ENCODE measurements at places on chromosomes 4 and X.

DNA sequence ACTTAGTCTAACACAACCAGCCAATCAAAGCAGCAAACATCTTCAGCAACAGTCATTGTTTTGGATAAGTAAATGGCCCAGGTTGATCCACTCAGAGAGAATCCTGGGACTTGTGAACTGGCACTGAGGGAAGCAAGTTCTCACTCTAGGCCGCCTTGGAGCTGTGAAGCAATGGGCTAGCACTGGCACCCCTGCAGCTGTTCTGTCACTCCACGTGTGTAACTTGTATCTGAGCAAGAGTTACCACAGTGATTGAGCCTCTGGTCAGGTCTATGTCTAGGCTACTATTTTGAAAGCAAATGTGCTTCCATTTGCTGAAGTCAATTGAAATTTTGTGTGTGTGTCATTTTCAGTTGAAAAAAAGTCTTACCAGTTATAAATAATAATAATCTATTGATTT, 57.2 kb upstream of the HS3ST1 start:
- DNase-seq, result no peak

DNA sequence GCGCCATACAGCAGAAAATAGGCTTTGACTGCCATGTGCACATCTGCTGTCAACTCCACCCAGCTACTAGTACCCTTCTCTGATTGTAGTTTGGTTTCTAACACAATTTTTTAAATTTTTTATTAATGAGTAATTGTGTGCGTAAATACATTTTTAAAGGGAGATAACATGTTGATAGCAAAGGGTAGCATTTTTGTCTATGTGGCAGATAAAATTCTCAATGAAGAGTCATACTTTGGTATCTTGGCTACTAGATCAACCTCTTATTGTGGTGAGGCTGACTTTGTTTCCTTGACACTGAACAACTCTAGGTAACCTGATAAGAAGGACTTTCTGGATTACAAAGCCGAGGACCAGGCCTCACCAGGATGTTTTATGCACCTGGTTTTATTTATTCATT, 9.5 kb downstream of the ADH4 start:
- DNase-seq, result no peak

DNA sequence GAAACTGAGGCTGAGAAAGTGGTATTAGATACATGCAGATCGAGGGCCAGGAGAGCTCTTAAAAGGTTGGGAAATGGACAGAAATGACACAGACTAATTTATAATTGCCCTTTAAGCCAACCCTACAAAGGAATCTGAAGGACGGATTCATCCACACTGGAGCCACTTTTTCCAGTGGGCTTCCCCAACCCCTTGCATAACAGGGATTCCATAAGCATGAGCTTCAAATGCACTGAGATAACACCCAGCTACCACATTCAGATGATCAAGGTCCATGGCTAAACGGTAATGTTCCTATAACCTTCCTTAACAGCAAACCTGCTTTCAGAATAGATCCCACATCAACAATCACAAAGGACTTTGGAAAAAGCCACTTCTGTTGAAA, 34.2 kb downstream of the PLAC1 start:
- peak; percentile 7 for DNase-seq

DNA sequence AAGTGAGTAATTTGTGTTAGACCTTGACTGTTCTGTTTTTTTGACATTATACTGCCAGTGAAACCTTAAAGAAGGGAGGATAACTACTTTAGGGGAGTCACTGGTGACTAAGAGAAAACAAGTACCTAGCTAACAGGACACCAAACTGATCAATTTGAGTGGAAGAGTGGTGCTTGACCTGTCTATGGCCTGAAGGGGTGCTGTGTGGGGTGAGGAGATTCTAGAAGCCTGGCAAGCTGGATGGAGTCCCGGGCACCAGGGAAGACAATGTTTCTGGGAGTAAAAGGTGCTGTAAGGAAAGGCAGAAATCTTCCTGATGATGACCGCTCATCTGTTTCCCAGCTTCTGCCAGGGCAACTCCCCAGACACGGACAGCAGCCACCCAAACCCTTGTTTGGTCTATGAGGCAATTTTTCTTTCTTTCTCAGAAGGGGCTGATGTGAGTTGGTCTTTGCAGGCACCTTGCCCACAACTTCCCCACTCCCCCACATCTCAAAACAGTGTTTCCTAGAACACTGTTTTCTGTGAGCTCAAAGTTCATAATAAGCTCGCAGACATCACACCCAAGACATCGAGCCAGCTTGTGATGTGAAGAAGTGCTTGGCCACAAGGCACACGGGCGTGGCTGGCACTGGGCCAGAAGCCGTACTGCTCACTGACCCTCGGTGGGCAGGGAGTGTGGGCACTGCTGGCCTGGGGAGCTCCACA, 4.6 kb downstream of the TXK start:
- DNase-seq, result peak; percentile 21

DNA sequence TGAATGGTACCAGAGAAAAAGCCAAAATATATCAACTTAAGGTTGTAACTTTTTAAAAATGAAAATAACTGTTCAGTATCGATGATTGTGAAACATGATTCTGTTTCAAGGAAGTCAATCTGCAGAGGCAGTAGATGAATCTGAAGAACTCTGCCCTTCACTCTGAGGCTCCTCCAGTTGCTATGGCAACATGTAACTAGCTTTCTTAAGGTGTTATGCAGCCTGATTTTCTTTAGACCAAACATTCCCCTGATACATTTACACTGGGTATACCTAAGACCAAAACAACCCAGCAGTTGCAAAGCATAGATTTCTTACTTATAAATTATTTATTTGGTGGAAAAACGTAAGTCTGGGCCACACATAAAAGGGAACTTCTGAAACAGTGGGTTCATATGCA, 133.6 kb upstream of the RASGEF1B start:
- DNase-seq, result no peak

DNA sequence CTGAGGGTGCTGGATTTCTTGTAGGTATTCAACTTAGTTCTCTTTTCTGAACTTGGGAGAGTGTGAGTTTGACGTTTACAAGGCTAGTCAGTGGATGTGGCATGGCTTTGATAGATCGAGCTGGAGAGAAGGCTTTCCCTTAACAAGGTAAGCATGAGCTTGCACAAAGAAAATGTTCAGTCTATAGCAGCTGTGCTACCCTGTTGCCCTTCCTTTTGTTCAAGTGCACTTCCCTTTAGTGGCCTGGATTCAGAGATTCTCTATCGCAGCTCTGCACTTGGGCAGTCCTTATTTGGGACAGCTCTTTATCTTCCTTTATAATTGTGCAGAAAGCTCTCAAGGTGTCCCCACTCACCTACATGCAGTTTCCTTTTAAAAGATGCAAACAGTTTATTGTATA, 198.0 kb downstream of the ARHGAP24 start:
- DNase-seq, result no peak

- no peak for DNase-seq
Observed at GRCh38 chr4:159178151-159178546, 75.3 kb downstream of the RAPGEF2 start.

- no peak for DNase-seq
Observed at GRCh38 chr4:57763070-57763469, 652.9 kb upstream of the IGFBP7 start.

DNA sequence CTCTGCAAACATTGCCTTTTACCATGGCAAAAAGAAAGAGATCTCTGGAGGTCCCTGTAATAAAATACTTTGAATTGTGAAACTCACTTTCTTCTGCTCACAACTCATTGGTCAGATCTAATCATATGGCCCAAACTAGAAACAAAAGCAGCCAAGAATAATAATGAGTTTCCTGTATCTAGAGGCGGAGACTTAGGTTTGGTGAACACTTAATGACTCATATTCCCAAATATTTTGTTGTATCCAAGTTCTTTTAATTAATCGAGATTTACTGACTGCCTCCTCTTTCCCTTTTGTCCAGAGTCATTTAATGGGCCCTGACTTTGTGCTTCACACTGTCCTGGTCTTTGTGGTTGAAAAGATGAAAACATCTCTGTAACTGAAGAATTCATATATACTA, 190.6 kb downstream of the CCSER1 start:
- peak; percentile 6 for DNase-seq

DNA sequence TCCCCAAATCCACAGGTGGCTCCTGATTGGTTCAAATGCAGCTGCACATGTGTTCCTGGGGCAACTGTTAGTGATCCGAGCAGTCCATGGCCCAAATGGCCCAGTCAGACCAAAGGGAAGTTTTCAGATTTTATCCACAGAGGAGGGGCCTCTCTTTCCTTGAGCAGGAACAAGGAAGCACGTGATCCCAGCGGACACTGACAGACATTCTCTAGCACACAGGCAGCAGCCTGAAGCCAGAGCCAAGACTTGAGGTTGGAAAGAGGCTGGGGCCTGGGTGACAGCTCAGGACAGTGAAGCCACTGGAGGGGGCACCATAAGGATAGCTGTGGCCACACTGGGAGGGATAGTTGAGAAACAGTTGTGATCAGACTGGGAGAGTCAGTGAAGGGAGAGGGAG, 3.5 kb upstream of the ZFP92 start:
- no peak for DNase-seq

DNA sequence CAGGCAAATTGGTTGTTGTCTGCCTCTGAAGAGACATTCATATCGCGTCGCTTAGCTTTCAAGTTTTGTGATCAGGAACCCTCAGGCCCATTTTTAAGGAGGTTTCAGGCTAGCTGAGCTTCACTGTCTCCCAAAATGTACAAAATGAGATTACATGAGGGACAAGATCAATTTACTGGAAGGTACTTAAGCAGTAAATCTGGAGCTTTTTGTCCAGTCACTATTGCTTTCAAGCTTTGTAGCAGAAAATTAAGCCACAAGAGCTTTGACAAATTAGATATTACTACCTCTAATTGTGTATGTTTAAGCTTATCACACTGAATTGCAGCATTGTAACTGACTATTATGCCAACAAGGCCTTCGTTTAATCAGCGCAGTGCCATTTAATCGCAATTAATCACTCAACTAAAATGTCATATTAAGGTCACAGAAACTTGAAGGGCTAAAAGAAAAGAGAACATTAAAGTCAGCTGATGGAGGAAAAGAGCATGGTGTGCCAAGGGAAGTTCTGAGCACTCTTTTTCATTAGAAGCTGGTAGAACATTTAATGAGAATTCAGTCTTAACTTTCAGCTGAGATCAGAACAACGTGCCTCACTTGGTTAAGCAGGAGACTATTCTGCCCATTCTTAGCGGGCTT, 353.0 kb downstream of the FBXO8 start:
- DNase-seq, result no peak

DNA sequence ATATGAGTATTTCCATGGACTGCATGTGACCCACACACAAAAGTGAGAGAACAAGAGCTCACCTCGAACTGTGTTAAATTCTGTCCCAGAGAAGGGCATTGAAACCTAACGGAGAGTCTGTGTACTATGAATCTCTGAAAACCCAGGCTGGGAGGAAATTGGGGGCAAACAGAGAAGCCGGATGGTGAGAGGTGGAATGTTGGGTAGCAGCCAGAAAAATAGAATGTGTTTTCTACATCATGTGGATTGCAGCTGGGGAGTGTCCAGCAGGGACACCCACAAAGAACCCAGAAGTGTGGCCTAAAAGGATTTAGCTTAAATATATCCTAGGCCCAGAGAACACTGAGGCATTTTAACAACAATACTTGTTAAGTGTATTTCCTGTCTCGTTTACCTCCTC, 38.6 kb downstream of the MND1 start:
- no peak for DNase-seq

GRCh38 chrX:150635952-150636351, 57.2 kb upstream of the MTMR1 start:
- peak; percentile 87 for DNase-seq

DNA sequence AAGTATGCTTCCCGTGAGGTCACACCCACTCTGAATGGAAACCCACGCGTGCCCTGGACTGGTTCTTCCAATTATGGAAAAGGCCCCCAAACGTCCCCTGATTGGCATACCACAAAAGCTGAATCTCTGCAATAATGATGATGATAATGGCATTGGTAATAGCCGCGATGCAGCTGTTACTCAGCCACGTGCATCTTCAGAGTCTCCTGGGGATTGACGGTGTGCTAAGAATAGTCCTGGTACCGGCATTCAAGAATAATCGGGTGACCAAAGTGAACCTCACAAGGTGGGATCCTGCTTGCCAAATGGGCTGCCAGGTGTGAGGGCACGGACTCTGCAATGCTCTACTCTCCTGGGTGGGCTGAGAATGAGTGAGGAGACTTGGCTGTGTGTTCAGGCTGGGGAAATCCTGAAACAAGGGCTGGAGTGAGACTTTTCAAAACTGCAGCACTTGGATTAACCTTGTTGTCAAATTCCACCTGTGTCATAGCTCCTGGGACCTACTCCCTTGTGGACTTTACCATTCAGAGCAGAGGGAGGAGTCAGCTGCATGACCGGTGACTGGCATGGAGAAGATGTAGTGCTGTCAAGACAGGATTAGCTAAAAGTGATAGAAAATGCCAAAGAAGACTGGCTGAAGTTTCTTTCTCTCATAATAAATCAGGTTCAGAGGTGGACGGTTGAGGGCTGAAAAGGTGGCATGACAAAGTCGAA, 615.4 kb downstream of the MID1IP1 start:
- no peak for DNase-seq

- no peak for DNase-seq
Observed at GRCh38 chrX:120144178-120144844, 14.1 kb upstream of the RHOXF2 start.

DNA sequence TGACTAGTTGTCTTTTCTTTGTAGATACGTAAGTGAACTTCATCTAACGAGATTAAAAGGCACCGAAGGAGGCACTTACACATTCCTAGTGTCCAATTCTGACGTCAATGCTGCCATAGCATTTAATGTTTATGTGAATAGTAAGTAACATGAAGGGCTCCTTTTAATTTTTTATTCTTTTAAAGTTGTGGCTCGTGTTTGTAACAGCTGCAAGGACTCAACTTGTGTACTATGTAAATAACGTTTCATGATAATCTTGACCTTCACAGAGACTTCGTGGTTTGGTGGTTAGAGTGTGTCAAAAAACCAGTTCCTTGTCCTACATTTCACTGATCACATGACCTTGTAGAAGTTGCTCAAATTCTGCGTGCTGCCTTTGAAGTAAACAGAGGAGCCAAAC, 51.6 kb downstream of the KIT start:
- DNase-seq, result no peak

DNA sequence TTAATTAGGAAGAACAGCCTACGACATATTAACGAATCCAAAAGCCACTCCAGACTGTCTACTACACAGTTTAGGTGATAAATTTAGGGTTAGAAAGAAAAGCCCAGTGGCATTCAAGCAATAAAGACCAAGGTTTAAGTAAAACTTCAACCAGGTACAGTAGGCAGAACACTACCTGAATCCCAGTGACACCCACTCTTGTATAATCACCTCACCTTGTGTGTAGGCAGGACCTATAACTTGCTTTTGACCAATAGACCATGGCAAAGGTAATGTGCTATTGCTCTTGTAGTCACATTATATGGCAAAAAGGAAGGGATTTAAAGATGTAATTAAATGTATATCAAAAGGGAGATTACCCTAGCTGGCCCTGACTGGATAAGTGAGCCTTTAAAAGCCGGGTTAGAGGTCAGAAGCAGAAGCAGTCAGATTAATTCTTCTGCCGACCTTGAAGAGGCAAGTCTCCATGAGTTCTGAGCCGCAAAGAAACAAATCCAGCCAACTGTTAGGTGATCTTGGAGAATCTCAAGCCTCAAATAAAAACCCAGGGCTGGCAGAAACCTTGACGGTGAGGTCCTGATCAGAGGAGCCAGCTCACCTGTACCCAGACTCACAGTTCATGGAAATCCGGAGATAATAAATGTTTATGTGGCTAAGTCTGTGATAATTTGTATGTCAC, 8.8 kb downstream of the FSTL5 start:
- no peak for DNase-seq

Data from RCC 7860 (cell line).